A172 (cell line): ENCODE measurements at places on chromosomes 13 and 19. TPM values are rescaled to one million over a fixed set of nuclear protein-coding genes. Genes with fewer than 3 reads are reported as not detected.

DNA sequence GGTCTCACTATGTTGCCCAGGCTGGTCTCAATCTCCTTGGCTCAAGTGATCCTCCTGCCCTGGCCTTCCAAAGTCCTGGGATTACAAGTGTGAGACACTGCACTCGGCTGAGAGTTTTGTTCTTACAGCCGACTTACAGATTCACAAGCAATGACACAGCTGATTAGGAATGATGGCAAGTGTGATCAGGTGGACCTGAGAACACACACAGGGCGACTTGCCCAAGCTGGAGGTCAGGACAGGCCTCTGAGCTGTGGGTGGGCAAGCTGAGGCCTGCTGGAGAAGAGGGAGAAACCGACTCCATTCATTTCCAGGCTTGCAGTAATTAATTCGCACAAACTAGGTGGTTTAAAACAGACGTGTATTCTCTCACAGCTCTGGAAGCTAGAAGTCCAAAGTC, 8.1 kb upstream of the ATG4D start:
- DNase-seq, result no peak

- peak; percentile 46 for DNase-seq
Observed at GRCh38 chr19:377801-378581, 31.0 kb downstream of the C2CD4C start.

The PNMA8A gene
- total RNA-seq, result not detected in 2 replicates

The TMEM238 gene
- 1.2 TPM in 1 of 2 replicates, not detected in the other for total RNA-seq
